ENCODE measurements at places on chromosomes 3 and 15. TPM values are rescaled to one million over a fixed set of nuclear protein-coding genes. Genes with fewer than 3 reads are reported as not detected.

DNA sequence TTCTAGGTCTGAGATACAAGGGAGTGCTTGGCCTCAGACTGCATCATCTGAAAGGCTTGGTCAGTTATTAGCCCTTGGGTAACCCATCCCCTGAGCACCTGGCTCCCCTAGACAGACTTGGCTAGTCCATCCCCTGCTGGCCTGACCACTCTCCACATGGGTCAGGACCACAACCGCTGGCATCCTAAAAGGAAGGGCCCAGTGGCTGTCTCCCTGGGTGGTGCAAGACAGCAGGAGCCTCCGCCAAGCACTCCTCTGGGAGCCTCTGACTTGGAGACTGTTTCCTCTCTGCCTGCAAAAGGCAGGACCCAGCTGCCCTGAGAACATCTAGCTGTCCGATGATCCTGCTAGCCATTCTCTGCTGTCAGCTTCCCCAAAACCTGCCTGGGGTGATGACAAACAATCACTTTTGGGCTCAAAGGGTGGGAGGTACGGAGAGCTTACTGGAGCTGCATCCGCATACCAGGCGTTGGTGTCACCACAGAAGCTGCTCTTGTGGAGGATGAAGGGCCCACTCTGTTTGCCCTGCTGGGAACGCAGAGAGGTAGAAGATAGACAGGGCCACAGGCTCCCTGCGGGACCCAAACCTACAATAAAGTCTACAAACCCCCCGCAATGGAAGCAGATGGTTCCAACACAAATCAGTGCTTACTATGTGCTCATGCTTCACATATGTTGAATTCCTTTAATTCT, 108.0 kb upstream of the PRR20G start:
- no peak overlapping the region for H3K4me3 ChIP-seq
- DNase-seq = no peak
- no peaks in the 10 kb centered on the region for H3K4me1 ChIP-seq
- H3K36me3 ChIP-seq = no peaks in the 10 kb centered on the region

- H3K27me3 ChIP-seq = no peaks in the 10 kb centered on the region
- H3K36me3 ChIP-seq = no peaks in the 10 kb centered on the region
- H3K27ac ChIP-seq = no peak overlapping the region
- no peak for DNase-seq
- H3K4me3 ChIP-seq = no peak overlapping the region
These were observed 554.8 kb upstream of the CBLB start for GRCh38 chr3:106423321-106424225.

DNA sequence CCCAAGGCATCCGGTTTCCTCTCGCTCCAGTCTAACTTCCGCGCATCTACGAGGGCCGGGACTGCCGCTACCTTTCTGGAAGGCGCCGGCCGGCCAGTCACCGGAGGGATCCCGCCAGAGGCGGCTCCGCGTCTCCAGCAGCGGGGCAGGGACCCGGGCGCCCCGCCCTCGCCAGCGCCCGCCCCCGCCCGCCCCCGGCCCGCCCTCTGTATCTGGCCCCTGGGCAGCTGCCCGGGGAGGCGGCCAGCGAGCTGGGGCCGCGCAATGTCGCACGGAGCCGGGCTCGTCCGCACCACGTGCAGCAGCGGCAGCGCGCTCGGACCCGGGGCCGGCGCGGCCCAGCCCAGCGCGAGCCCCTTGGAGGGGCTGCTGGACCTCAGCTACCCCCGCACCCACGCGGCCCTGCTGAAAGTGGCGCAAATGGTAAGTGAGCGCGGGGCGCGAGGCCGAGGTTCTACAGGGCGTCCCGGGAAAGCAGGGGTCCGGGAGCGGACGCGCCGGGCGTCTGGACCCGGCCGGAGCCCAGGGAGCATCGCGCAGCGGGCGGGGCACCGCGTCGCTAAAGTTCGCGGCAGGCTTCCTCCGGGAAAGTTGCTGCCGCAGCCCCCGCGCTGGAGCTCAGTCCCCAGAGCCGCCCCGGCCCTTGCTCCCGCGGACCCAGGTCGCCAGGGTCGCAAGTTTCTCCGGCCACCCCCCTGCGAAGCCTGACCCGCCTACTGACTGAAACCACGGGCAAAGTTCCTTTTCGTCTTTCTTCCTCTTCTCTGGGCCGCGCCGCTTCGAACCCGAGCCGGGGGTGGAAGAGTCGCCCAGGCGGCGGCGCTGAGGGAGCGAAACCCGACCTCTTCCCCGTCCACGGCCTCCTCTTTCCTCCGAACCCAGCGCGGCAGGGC, at the start of gene CMTM7:
TSS of gene CMTM7 (plus strand) at position 211 of the 893 bp plus-strand sequence. CDS start at position 265, 54 bp downstream.
- peaks cover 2% of the 10 kb centered on the region for H3K36me3 ChIP-seq
- peaks cover 14% of the 10 kb centered on the region for H3K4me1 ChIP-seq
- H3K27ac ChIP-seq = peak within 1 kb of the TSS; percentile 97
- peak; percentile 46 for DNase-seq

- peaks cover 1% of the 10 kb centered on the region for H3K4me1 ChIP-seq
- peaks cover 1% of the 10 kb centered on the region for H3K36me3 ChIP-seq
These were observed 612.2 kb upstream of the GOLIM4 start for GRCh38 chr3:168707900-168708299.

DNA sequence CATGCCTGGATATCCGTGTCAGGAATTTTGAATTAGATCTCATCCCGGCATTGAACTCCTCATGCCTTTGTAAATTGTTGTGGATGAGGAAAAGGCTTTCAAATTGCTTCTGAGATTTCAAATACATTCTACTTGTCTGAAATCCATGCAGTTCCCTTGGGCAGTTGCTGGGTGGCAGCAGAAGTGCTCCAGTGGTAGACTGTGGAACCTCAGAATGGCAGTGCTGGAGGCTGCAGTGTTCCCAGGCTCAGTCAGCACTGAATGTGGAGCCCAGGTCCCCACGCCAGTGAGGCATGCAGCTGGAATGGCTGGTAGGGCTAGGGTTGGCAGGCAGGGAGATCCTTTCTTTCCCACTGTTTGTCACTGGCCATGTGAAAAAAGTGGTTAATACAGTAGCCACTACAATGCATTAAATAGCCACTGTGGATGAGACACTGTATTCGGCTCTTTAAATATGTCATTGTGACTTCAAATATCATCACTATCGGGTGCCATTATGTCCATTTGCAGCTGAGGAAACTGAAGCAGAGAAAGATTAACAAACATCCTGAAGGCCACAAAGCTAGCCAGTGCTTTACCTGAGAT, 98.6 kb downstream of the TPRG1 start:
- no peak overlapping the region for H3K4me3 ChIP-seq
- no peaks in the 10 kb centered on the region for H3K36me3 ChIP-seq
- peaks cover 10% of the 10 kb centered on the region for H3K27me3 ChIP-seq
- H3K4me1 ChIP-seq = no peaks in the 10 kb centered on the region
- peak; percentile 30 for DNase-seq
- H3K27ac ChIP-seq = no peak overlapping the region

DNA sequence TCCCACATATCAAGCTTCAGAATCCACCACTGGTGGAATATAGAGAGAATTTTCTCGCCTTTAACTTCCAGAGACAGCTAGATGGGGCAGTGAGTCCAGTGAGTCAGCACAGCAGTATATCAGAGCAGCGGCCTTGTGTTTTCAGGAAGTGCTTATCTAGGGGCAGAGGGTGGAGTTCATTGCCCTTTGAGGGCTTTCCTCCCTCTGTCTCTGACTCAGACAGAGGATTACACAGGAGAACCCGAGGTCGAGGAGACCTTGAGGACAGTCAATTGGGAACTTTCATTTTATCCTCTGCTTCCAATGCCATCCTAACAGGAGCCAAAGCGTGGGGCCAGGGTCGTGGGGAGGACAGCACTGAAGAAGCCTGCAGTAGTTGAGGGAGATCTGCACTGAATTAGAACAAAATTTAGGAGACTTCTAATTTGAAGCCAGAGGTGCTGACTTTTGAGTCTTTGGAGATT, 109.6 kb upstream of the UMPS start:
- peak overlapping the region; percentile 57 for H3K27ac ChIP-seq
- peaks cover 8% of the 10 kb centered on the region for H3K36me3 ChIP-seq
- H3K27me3 ChIP-seq = no peaks in the 10 kb centered on the region
- H3K4me3 ChIP-seq = no peak overlapping the region
- peaks cover 21% of the 10 kb centered on the region for H3K4me1 ChIP-seq
- no peak for DNase-seq

GRCh38 chr3:163890661-163891060, 1187.6 kb downstream of the SI start:
- DNase-seq = no peak
- no peak overlapping the region for H3K4me3 ChIP-seq
- H3K27ac ChIP-seq = no peak overlapping the region
- H3K27me3 ChIP-seq = no peaks in the 10 kb centered on the region

GRCh38 chr3:58164199-58164879, 46.4 kb downstream of the DNASE1L3 start:
- H3K27ac ChIP-seq = peak overlapping the region; percentile 11
- H3K36me3 ChIP-seq = peaks cover 34% of the 10 kb centered on the region
- H3K4me1 ChIP-seq = peaks cover 18% of the 10 kb centered on the region
- DNase-seq = no peak

DNA sequence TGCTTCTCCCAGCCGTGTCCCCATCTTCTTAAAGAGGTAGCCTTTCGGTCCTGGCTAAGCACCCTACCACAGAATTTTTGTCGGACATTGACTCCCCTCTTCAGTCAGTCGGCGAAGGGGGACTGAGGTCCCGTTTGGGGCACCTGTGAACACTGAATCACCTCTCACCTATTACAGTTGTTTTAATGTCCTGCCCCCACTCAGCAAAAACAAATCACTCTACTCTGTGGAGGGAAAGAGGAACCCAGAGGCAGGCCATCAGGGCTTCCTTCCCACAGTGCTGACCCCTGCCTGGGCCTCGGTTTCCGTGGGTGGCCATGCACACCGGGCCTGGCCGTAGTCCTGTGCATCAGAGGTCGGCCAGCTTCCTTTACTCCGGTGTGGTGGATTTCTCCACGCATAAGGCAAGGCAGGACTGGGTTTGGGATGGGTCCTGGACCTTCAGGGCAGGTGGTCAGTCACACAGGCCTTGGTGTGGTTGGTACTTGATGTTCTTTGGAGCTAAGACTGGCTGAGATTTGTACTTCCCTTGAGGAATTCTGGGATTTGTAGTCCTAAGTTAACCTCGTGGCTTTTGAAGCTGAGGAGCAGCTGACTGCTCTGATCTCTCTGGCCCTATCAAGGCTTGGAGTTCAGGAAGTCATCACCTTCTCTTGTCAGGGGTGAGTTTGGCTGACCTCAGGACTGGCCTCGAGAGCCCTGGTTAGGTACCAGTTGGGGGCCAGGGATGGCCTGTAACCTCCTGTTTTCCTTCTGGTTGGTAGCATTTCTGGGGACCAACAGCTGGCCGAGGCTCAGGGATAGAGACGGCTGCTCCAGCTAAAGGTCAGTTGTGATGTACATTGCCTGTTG, 627 bp upstream of the FAM131A start:
- peaks cover 14% of the 10 kb centered on the region for H3K36me3 ChIP-seq
- H3K4me3 ChIP-seq = peak overlapping the region; percentile 84
- peaks cover 15% of the 10 kb centered on the region for H3K4me1 ChIP-seq

GRCh38 chr15:68337826-68338225, 60.3 kb downstream of the FEM1B start:
- no peak for DNase-seq
- no peak overlapping the region for H3K27ac ChIP-seq
- peaks cover 18% of the 10 kb centered on the region for H3K27me3 ChIP-seq
- peaks cover 2% of the 10 kb centered on the region for H3K4me1 ChIP-seq
- H3K36me3 ChIP-seq = no peaks in the 10 kb centered on the region

- no peak for DNase-seq
- no peak overlapping the region for H3K4me3 ChIP-seq
- peaks cover 28% of the 10 kb centered on the region for H3K36me3 ChIP-seq
- H3K27me3 ChIP-seq = no peaks in the 10 kb centered on the region
These were observed 15.4 kb downstream of the NR2C2 start for GRCh38 chr3:14962762-14963161.

DNA sequence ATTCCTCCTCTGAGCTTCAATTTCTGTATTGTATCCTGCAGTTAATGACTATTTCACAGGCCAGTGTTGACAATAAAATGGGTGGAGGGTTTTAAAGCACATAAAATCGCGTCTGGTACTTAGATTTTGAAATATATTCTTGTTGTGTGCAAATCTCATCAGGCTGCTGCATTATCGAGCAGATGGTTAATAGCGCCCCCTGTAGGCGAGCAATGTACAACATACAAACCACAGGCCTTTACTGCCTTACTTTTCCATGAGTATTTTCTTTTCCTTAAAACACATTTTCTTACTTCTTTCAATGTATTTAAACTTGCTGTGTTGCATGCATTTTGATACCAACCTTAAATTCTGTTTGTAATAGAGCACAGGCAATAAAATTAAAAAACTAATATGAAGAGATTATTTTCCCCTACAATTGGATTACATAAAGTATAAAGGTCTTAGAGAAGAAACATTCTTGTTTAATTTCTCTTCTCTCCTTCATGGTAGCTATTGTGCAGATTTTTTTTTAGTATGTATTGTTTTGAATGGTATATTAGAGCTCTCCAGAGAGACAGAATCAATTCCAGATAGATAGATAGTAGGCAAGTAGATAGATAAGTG, 608.4 kb downstream of the CADM2 start:
- no peaks in the 10 kb centered on the region for H3K4me1 ChIP-seq
- H3K4me3 ChIP-seq = no peak overlapping the region
- H3K27ac ChIP-seq = no peak overlapping the region
- H3K36me3 ChIP-seq = no peaks in the 10 kb centered on the region

- H3K27ac ChIP-seq = peak overlapping the region; percentile 84
- H3K27me3 ChIP-seq = no peaks in the 10 kb centered on the region
- peaks cover 6% of the 10 kb centered on the region for H3K36me3 ChIP-seq
- no peak for DNase-seq
- H3K4me1 ChIP-seq = peaks cover 2% of the 10 kb centered on the region
- H3K4me3 ChIP-seq = no peak overlapping the region
These were observed 45.7 kb downstream of the B3GNT5 start for GRCh38 chr3:183298701-183299153.

DNA sequence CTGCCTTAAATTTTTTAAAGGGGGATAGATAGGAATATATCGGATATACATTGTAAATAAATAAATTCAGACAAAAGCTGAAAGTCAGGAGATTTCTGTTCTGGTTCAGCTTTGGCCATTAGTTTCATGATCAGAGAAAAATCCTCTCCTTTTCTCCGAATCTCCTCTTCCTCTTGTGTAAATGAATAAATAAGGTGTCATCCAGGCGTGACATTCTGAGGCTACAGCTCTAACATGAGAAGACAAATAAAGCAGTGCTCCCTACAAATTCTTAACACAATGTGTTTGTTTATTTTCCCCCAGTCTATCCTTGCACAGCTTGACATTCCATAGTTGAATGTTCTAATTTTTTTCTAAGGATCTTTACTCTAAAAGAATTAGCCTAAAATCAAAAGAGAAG, 9.4 kb upstream of the MB21D2 start:
- no peaks in the 10 kb centered on the region for H3K27me3 ChIP-seq
- peaks cover 47% of the 10 kb centered on the region for H3K4me1 ChIP-seq
- H3K36me3 ChIP-seq = no peaks in the 10 kb centered on the region
- DNase-seq = no peak
- no peak overlapping the region for H3K4me3 ChIP-seq
- peak overlapping the region; percentile 12 for H3K27ac ChIP-seq

DNA sequence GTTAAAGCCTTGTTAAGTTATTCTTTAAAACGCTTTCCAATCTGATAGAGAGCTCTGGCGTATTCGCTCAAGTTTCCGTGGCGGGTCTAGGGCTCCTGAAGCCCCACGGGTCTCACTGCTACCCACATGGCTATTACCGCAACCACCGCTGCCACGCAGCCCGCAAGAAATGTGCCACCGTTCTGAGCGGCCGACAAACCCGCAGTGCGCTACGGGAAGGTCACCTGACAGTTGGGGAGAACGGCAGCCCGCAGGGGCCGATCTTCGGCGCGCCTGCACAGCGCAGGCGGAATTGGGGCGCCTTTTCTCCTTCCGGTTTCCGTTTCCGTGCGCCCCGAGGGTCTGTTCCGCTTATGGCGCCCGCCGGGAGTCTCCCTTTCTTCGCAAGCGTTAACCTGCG, 76.6 kb upstream of the SNRPN start:
- DNase-seq = no peak
- H3K27me3 ChIP-seq = no peaks in the 10 kb centered on the region
- H3K4me3 ChIP-seq = peak overlapping the region; percentile 64
- peak overlapping the region; percentile 59 for H3K27ac ChIP-seq
- no peaks in the 10 kb centered on the region for H3K4me1 ChIP-seq

SENP8 gene
- 4.7 TPM for total RNA-seq

ATP13A4 gene
- 8.1 TPM for total RNA-seq
